Fibroblast of skin of left quadriceps (primary cell): ENCODE measurements at places on chromosomes 5 and 9.
A peak's percentile ranks its signal among the peaks of the same experiment; 100 is the strongest.

DNA sequence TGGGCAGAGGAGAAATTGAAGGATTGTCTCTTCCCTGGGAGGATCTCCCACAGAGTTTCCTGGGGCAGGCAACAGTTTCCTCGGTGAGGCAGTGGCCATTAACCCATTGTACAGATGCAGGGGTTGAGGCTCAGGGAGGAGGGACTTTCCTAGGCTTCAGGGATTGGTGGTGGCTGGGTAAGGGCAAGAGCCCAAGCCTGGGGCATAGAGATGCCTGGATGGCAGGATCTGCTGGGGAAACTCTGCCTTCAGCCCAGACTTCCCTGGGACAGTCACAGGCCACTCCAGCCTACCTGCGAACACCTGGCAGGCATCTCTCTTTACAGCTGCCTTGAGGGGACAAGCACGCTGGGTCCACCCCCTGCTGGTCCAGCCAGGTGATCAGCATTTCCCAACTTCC lies 3.6 kb upstream of the CSF2 start:
- DNase-seq, result no peak

DNA sequence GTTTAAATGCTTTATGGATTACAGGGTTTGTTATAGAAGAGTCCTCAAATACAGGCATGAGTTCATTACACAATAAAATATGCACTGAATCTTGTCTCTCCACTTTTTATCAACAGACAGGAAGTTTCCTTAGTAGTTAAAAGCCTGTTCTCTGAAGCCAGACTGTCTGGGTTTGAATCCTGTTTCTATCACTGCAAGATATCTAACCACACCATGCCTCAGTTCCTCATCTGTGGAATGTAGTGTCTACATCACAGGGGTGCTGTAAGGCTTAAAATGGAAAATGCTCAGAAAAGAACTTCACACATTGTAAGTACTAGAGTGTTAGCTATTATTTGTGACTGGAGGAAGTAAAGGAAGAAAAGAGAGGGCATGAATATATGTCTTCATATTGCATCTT lies 9.3 kb downstream of the LIX1 start:
- no peak for DNase-seq

DNA sequence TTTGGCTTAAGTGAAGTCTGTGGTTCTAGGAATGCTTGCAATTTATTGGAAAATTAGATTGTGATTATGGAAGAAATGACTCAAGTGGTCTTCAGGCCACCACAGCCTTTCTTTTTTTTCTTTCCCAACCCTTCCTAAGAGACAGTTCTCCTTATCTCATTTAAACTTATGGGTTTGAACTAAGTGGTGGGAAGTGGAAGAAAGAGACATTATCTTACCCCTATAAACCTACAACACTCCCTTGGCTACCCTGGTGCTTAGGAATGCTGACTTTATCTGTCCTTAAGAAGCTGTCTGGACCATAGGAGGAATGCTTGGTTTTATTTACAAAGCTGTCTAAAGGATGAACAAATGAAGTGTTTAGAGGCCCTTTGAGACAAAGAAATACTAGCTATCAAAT lies 5.1 kb upstream of the ERAP1 start:
- DNase-seq, result no peak

DNA sequence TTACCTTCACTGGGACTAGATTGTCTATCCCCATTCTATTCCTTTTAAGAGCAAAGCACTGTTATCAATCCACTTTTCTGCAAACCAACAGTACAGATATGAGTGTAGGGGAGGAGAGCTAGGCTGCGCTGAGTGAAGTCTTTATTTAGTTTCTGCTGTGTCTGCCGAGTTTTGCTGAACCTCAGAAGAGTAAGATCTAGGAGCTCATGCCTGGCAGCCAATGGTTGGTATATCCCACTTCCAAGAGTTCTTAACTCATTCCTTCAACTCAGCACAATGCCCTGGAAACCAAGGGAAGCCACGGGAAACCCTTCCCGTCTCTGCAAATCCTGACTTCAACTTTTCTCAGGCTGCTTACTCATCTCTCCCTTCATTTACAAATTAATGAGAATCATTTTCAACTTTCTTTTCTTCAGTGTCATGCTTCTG lies 58.0 kb upstream of the JAK2 start:
- DNase-seq, result no peak

DNA sequence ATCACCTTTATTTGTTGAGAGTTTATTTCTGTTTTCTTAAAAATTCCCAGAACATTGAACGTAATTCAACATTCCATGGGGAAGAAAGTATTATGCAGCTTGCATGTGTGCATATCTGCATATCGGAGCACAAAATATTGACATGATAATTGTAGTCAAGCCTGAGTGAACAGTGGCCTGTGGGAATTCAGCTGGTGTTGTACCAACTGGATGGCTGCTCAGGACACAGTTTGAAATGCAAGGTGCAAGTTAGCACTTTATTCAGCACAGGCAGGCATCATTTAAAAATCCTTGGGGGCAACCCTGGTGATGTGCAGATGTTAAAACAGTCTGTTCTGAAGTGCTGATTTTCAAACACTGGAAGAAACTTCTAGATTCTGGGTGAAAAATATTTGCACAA lies 82.4 kb downstream of the CNTLN start:
- no peak for DNase-seq

- no peak for DNase-seq
These were observed 123.7 kb downstream of the WNK2 start for GRCh38 chr9:93307468-93308157.

- DNase-seq, result no peak
These were observed 7.6 kb downstream of the TTC39B start for GRCh38 chr9:15299374-15299939.

DNA sequence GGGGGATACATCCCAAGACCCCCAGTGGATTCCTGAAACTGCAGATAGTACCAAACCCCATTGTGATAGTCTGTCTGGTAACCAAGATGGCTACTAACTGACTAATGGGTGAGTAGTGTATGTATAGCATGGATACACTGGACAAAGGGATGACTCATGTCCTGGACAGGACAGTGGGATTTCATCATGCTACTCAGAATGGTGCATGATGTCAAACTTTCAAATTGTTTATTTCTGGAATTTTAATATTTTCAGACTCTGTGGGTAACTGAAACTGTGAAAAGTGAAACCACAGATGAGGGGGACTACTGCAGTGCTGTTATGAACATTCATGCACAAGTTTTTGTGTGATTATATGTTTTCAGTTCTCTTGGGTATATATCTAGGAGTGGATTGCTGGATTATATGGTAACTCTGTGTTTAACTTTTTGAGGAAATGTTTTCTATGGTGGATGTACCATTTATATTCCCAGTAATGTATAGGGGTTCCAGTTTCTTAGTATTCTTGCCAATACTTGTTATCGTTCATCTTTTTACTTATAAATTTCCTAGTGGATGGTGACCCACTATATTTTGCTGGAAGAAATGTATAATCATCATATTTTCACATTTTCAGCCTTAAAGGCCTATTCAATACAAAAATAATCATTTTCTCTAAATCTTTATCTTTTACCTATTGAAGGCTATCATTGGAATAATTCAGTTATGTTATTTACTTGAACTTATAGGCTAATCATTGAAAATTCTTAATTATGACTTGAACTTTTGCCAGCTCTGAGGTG lies 140.9 kb downstream of the NR3C1 start:
- DNase-seq, result peak; percentile 55

GRCh38 chr5:34976347-34976746 lies 47.0 kb downstream of the DNAJC21 start:
- DNase-seq, result no peak

DNA sequence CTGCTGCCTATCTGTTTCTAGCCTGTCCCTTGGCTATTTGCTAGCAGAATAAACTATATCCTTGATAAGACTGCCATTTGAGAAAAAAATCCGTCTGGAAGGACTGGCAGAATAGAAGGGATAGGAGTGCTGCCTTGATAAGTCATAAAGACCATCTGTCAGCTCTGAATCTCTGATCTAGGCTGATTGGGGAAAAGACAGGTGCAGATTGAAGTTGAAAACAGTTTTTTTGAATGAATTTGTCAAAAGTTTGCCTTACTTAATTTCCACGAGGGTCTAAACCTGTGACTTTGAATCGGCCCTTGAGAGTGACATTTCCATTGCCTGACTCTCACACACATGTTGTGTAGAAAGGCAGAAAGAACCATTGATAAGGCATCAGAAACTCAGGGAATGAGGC lies 218.6 kb downstream of the MAN2A1 start:
- DNase-seq, result no peak

DNA sequence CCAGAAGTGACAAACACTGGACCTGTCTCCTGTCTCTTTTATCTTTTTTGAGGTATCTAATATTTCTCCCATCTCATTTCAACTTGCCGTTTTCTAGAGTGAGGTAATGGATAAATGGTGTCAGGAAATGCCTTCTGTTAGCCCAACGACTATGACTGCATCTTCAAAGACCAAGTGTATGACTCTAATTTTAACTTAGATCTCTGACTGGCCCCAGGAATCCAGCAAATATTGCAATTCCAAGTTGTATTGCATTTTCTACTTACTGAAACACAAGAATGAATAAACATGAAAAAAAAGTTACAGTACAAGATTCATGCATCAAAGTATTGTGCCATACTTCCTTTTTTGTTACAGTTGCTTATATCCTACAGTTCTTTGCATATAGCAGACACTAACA lies 26.3 kb downstream of the SLC28A3 start:
- DNase-seq, result no peak

GRCh38 chr9:2727966-2728613 lies 10.8 kb downstream of the KCNV2 start:
- no peak for DNase-seq

DNA sequence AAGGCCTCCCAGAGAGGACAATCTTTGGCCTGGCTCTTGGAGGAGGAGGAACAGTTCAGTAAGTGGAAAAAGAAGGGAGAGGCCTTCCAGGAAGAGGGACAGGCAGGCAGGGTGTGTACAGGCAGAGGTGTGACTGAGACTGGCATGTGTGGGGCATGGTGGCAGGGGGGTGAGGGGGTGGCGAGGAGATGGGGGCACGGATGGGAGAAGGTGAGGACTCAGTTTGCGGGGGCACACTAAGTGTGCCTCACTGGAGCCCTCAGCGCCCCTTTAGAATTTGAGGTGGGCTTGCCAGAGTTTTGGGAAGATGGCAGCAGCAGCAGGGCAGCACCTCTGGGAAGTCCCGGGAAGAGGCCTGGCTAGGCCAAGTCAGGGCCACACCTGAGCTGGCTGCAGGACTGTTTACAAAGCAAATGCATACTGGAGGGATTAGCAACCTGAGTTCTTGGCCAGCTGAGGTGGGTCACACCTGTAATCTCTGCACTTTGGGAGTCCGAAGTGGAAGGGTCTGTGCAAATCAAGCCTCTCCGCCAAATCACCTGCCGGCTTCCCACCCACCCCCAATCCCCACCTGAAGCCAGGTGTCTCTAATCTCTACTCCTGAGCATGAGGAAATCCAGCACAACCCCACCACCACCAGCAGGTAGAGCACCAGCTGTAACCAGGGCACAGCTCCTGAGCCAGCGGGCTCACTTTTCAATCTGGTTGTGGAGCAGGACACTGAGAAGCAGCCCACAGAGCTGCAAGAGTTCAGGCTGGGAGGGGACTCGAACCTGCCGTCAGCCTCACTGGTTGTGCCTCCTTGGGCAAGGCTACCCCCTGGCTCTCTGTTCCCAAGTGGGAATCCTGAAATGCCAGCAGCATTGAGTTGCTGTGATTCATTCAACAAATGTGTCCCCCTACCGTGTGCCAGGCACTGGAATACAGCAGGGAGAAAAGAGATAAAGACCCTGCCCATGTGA lies 10.2 kb upstream of the GABRP start:
- no peak for DNase-seq

DNA sequence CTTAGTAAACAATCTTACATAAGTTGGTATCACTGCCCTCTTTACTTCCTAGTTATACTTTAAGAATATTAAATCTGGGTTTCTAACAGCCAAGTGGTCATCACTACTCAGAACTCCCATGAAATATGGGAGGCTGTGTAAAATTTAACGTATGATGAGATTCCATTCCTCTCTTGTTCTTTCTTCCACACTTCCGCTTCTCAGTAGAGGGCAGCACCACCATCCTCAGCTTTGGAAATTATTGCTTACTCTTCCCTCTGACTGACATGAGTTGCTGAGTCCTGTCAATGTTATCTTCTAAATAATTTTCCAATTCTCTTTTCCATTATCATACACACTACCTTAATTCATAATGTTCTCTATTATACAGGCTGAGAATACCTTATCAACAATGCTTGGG lies 194.0 kb downstream of the RFX3 start:
- DNase-seq, result no peak

GRCh38 chr9:115615000-115615401 lies 497.0 kb upstream of the TNC start:
- DNase-seq, result no peak

GRCh38 chr9:89794918-89795317 lies 190.1 kb downstream of the GADD45G start:
- DNase-seq, result no peak

DNA sequence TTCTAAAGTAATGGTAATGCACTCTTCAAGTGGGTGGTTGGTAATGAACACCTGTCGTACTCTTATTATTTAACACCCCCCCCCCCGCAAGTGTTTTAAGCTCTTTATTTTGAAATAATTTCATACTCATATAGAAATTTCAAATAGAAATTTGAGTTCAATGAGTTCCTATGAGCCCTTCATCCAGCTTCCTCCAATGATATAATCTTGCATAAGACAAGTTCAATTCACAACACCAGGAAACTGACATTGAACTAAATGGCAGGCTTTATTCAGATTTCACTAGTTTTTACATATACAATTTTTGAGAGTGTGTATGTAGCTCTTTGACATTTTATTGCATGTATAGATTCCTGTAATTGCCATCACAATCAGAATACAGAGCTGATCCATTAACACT lies 30.9 kb upstream of the OSMR start:
- DNase-seq, result no peak

- DNase-seq, result no peak
These were observed 102.4 kb downstream of the LPAR1 start for GRCh38 chr9:110935829-110936228.

DNA sequence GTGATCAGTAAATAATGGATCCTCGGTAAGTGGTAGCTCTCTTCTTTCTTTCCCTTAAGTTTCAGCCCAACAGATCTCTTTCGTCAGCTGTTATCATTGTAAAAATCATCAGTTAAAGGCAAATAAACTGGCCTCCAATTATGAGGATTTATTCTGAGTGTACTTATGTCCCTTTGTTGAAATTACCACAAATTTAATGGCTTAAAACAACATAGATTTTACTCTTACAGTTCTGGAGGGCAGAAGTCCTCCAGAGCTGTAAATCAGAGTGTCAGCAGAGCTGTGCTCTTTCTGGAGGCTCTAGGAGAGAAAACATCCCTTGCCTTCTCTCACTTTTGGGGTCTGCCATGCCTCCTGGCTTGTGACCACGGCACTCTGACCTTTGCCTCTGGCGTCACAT lies 104.6 kb downstream of the INSYN2B start:
- DNase-seq, result no peak

DNA sequence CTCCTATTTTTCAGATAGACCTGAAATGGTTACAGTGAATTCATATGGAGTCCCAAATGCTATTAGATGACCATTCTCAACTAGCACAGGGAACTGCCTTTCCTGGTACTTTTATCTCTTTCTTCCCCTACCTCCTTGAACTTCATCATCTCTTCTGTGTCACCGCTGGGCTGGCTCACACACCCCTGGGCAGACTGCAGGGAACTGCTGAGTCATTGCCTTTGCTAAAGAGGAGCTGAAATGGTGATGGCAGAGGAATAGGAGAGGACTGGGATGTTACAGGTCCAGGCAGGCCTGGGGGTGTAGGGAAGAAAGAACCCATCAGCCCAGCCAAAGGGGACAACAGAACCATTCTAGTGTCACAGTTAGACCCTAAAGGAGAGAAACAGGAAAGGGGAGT lies 322.3 kb downstream of the ASTN2 start:
- no peak for DNase-seq
